Naive thymus-derived CD8-positive, alpha-beta T cell (primary cell): ENCODE measurements at places on chromosomes 2 and 18.

DNA sequence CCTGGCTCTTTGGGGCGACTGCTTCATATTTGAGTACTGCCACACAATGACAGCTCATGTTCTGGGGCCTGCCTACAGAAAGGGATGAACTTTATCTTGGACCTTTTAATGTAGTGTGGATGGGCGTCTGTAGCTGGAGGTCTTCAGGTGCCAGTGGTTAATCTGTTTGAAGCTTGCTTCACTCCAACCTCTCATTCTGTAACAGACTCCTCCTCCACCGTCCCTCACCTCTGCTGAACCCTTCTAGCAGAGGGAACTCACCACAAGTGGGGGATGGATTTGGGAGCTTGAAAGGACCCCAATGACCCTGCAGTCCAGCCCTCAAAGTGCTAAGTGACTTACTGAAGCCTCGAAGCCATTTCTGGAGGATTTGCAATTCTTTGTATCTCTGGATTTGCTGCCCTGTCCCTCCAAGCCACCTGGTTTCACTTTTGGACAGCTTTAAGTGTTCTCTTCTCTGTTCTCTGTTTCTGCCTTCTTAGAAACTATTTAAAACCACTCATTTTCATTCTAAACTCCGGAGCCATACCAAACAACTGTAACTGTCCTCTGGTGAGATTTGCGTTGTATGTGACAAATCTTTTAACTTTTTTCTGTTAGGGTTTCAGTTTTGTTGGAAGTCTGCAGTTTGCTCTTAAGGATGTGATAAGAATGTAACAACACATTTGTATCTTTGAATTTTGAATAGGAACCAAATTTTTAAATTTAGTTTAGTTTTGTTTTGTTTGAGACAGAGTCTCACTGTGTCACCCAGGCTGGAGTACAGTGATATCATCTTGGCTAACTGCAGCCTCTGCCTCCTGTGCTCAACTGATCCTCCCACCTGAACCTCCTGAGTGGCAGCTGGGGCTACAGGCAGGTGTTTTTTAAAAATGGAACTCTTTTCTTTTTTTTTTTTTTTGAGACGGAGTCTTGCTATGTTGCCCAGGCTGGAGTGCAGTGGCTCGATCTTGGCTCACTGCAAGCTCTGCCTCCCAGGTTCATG, 37.0 kb upstream of the CASP8 start:
- no peak for DNase-seq

DNA sequence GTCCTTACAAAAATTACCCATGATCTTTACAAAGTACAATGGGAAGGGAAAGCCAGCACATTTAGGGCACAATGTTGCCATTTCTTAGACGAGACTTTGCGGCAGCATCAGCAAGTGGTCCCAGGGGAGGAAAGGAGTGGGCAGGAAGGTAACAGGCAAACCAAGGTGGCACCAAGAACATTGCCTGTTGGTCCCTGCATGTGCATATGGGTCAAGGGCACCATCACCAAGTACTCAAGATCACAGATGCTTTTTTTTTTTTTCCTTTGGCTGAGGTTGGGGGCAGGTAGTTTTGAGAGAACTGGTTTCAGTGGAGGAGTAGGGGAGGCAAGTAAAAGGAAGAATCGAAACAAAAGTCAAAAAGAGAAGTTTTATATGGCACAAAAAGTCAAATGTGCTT, 752 bp upstream of the CYTIP start:
- DNase-seq = no peak

- DNase-seq = no peak
These were observed 98.1 kb upstream of the HS6ST1 start for GRCh38 chr2:128416806-128417205.

- no peak for DNase-seq
These were observed 35.5 kb downstream of the ST8SIA5 start for GRCh38 chr18:46721331-46721730.

DNA sequence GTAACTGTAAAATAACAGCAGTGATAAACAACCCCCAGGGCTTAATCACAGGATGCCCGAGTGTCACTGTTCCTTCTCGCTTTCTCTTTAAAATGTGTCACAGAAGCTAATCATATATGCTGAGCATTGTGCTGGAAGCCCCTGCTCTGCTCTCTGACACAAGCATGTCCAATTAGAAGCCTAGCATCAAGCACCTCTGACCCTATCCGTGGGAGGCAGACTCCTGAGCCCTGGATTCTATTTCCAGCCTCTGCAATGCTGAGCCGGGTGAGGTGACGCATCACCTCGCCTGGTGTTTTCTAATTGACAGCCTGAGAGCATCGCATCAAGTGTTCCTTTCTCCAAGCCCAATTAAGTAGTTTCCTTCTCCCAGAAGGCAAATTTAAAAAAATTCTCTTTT, 19.7 kb upstream of the SCG2 start:
- no peak for DNase-seq

DNA sequence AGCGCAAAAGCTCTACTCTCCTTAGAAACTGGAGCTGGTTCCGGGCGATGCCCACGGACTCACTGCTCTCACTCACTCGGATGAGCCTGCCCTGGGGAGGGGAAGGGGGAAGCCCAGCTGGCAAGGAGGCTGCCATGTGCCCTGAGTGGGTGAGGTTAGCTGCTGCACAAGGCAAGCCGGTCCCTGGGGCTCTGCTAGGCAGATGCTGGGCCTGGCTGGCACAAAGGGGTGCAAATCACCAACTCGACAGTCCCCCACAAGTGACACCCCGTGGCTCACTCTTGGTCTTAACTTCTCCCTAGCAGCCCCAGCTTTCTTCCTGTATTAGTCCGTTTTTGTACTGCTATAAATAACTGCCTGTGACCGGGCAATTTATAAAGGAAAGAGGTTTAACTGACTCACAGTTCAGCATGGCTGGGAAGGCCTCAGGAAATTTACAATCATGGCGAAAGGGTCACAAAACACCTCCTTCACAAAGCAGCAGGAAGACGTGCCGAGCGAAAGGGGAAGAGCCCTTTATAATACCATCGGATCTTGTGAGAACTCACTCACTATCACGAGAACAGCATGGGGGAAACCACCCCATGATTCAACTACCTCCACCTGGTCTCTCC, 33.2 kb downstream of the ADCY3 start:
- no peak for DNase-seq

DNA sequence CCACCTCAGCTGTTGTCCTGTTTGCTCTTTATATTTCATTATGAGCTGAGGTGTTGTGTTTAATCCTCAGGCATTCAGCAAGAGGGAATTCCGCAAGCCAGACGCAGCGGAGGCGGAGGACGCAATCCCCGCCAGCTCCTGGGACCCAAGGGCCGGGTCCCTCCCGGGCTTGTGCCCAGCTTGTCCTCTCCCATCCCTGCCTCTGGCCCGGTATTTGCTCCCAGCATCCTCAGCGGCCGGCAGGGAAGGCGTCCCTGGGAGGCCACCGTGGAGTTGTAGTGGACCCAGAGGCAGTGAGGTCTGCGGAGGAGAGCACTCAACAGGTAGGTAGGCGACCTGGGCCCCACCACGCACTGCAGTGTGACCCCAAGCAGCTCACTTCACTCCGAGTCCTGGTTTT, 42.5 kb upstream of the FOSL2 start:
- DNase-seq = no peak
